ENCODE measurements at places on chromosomes 3 and 15. TPM values are rescaled to one million over a fixed set of nuclear protein-coding genes. Genes with fewer than 3 reads are reported as not detected.

The SERPINI2 gene
- total RNA-seq: not detected

The SPSB4 gene
- total RNA-seq: not detected

The PLCL2 gene
- 8.8 TPM for total RNA-seq

The MB21D2 gene
- 1.4 TPM for total RNA-seq

The CA12 gene
- 107 TPM for total RNA-seq

The EIF5A2 gene
- 5.4 TPM for total RNA-seq

The ILDR1 gene
- not detected for total RNA-seq

The SKOR1 gene
- total RNA-seq: not detected

The NEK10 gene
- 4.4 TPM for total RNA-seq

The RASGRP1 gene
- 0.05 TPM for total RNA-seq

The IL12A gene
- 3.1 TPM for total RNA-seq

The SCN11A gene
- 0.15 TPM for total RNA-seq

The UBR1 gene
- 12.5 TPM for total RNA-seq

The CYP8B1 gene
- total RNA-seq: not detected

The NMNAT3 gene
- 1.2 TPM for total RNA-seq

The NTRK3 gene
- 2.0 TPM for total RNA-seq

The HCLS1 gene
- total RNA-seq: 3.5 TPM

The UBXN7 gene
- 21.7 TPM for total RNA-seq

The SAXO2 gene
- total RNA-seq: 0.06 TPM

The PCCB gene
- 21.9 TPM for total RNA-seq

The PLSCR2 gene
- total RNA-seq: not detected

Measured in cardiac ventricle fibroblast (primary cell).